Colonic mucosa (tissue), 4 donors: ENCODE measurements at places on chromosomes 12 and 14. TPM values are rescaled to one million over a fixed set of nuclear protein-coding genes. Genes with fewer than 3 reads are reported as not detected.
A peak's percentile ranks its signal among the peaks of the same experiment; 100 is the strongest.

The HELB gene
- total RNA-seq = 5.2 TPM

DNA sequence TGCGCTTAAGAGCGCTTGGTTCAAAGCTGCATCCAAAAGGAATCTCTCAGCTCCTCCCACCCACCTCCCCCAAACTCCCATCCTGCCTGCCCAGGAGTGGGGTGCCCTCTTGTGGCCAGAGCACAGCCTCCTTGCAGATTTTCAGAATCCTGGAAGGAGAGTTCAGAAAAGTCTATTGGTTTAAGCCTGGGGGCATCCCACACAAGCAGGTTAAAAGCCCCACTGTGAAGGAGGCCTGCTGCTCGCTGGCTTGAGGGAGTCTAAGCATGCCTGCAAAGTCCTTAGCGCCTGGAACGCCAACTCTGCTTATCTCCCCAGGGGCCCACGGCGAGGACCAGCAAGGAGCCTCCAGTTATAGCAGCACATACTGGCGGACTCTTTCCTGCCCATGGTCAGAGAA lies 297.1 kb downstream of the KSR2 start:
- no peaks in the 10 kb centered on the region for H3K27me3 ChIP-seq
- H3K36me3 ChIP-seq = no peaks in the 10 kb centered on the region
- H3K4me1 ChIP-seq = no peaks in the 10 kb centered on the region
- H3K4me3 ChIP-seq = no peak overlapping the region
- no peak for DNase-seq

DNA sequence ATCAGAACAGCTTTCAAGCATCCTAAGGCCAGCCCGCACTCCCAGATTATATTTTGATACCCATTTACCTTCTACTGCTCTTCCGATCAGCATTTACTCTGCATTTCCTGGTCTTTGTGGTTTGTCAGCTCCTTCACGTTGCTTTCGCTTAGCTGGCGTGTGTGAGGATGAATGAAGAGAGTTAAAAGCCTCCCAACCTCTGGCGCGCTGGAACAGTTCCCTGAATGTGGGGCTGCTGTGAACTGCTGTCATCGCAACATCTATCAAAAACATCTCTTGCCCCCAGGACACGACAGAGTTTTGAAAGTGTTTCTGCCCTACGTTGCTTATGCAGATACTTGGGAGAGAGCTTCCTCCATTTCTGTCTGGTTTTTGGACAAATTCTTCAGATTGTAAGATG lies 129.2 kb downstream of the KCNA5 start:
- no peaks in the 10 kb centered on the region for H3K36me3 ChIP-seq
- no peak for DNase-seq
- no peak overlapping the region for H3K4me3 ChIP-seq
- H3K27ac ChIP-seq = no peak overlapping the region

The KRT6C gene
- not detected for total RNA-seq

DNA sequence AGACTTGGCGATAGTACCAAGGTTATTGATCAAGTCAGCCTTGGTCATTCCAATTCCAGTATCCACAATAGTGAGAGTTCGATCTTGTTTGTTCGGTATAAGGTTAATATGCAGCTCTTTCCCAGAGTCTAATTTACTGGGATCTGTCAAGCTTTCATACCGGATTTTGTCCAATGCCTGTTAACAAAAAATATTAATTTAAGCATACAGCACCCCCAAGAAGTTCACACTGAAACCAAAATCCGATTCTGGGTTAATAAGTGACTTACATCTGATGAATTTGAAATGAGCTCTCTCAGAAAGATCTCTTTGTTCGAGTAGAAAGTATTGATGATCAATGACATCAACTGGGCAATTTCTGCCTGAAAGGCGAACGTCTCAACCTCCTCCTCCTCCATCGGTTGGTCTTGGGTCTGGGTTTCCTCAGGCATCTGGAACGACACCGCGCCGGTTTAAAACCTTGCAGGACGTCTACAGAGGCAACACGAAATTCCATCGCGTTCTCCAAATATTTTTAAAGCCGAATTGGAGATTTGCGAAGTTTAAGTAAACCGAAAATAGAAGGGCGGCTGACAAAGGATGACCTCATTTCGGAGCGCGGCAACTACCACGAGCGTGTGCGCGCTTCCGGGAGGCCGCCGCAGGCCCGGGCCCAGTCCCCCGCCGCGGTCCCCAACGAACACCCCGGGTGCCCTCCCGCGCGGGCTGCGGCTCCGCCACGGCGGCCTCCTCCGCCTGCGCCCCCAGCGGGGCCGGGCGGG lies 716 bp downstream of the HSP90AA1 start:
- H3K4me3 ChIP-seq = peak overlapping the region; percentile 67
- DNase-seq = peak; percentile 50
- H3K27me3 ChIP-seq = no peaks in the 10 kb centered on the region
- peak overlapping the region; percentile 99 for H3K27ac ChIP-seq
- peaks cover 21% of the 10 kb centered on the region for H3K36me3 ChIP-seq

DNA sequence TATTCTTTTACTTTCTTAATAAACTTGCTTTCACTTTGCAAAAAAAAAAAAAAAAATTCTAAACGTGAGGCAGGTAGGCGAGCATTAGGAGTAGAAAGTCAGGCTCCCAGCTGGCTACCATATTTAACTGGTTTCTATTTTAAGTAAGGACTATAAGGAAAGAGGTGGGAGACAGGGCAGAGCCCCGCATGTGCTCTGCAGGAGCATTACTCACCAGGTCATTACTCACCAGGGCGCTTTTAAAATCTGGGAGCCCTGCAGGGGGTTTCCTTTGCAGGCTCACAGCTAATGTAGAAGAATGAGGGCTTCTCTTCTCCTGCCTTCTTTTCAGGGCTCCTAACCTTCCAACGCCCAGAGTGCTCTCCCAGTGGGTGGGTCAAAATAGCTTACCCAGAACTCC lies 14.0 kb upstream of the DPF3 start:
- no peaks in the 10 kb centered on the region for H3K27me3 ChIP-seq
- no peaks in the 10 kb centered on the region for H3K4me1 ChIP-seq
- no peaks in the 10 kb centered on the region for H3K36me3 ChIP-seq

The AMN gene
- total RNA-seq = 239 TPM

GRCh38 chr14:71932229-71932981 lies at the start of gene RGS6:
RGS6 (plus strand) TSS chr14:71932429.
- no peaks in the 10 kb centered on the region for H3K36me3 ChIP-seq
- H3K4me1 ChIP-seq = peaks cover 3% of the 10 kb centered on the region
- H3K4me3 ChIP-seq = peak within 1 kb of the TSS; percentile 15
- H3K27ac ChIP-seq = no peak within 1 kb of the TSS
- peaks cover 26% of the 10 kb centered on the region for H3K27me3 ChIP-seq
- DNase-seq = peak; percentile 28

DNA sequence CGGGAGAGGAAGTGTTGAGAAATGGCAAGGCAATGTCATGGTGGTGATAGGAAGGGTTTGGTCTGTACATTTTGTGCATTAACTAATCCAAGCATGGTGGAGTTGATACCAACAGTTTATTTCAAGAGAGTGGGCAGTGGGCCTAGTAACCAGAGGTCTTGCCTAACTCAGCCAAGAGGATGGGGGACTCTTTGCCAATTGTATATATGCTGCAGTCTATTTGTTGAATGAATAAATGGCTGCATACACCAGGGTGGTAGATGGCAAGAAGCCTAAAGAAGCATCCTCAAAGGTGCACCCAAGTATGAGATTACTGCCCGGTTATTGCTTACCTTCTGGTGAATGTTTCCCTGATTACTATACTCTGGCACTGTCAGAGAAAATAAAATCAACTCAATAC lies 295.9 kb downstream of the ITPR2 start:
- no peak overlapping the region for H3K4me3 ChIP-seq
- H3K4me1 ChIP-seq = no peaks in the 10 kb centered on the region
- H3K27me3 ChIP-seq = no peaks in the 10 kb centered on the region
- H3K27ac ChIP-seq = no peak overlapping the region
- no peaks in the 10 kb centered on the region for H3K36me3 ChIP-seq
